ENCODE measurements at places on chromosomes 16 and 17.

GRCh38 chr16:61820398-61820797 lies 215.8 kb downstream of the CDH8 start:
- DNase-seq: no peak

GRCh38 chr17:69357701-69358100 lies 30.8 kb upstream of the ABCA5 start:
- DNase-seq: no peak

- DNase-seq: no peak
Observed at GRCh38 chr17:51912939-51913338, 245.6 kb downstream of the CA10 start.

- DNase-seq: peak; percentile 45
Observed at GRCh38 chr16:68396481-68396880, 51.8 kb downstream of the SMPD3 start.

GRCh38 chr17:35568561-35568960 lies 7.9 kb upstream of the SLFN14 start:
- DNase-seq: peak; percentile 56

- no peak for DNase-seq
Observed at GRCh38 chr17:4786516-4786915, 352 bp upstream of the VMO1 start.

DNA sequence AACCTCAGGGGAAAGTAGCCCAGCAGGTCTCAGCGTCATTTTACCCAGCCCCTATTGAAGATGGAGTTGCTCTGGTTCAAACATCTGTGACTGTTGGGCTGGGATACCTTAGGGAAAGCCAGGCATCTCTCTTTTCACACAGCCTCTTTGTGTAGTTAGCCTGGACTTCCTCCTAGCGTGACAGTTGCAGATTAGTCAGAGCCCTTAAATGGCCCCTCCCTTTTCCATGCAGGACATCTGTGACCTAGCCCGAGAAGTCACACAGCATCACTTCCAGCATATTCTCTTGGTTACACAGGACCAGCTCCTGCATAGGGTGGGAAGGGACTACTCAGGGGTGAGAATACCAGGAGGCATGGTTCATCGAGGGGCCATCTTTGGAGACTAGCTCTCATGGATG lies 375.0 kb upstream of the RBFOX1 start:
- DNase-seq: no peak

DNA sequence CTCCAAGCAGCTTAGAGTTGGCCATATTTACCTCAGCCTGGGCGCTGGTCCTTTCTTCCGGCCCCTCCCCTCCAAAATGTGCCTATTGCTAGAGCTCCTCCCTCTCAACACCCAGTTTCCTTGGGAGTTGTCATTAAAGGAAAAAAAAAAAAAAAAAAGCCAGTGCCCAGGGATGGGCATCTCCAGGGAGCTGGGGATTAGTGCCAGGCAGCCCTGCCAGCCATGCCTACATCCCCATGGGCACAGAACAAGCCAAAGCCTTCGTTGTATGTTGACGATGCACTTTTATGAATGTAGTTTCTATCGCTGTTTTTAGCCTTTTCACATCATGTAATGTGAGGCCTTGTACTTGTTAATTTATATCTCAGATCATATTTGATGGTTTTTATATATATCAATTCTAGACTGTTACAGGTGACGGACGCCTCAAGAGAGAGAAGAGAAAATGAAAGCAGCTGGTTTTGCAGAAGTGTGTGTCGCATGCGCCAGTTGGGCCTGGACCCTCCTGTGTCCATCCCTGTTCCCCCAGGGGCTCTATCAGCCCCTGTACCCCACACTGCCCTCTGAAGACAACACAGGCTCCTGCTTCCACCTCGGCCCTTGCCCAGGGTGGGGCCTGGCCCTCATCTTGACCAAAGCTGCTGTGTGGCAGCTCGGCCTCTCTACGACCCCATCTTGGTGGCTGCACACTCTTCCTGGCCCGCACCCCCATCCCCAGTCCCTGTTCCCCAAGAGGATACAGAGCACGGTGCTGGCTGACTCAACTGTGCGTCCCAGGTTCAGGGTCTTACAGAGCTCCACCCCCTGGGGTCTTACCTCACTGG lies 4.8 kb downstream of the LIMD2 start:
- DNase-seq: no peak

- peak; percentile 5 for DNase-seq
Observed at GRCh38 chr17:6070430-6070912, 292 bp downstream of the WSCD1 start.

GRCh38 chr16:29820271-29820701 lies at the start of gene MVP:
MVP (plus strand) TSS chr16:29820462; CDS start chr16:29830550, 10,088 bp downstream.
- DNase-seq: peak; percentile 64

DNA sequence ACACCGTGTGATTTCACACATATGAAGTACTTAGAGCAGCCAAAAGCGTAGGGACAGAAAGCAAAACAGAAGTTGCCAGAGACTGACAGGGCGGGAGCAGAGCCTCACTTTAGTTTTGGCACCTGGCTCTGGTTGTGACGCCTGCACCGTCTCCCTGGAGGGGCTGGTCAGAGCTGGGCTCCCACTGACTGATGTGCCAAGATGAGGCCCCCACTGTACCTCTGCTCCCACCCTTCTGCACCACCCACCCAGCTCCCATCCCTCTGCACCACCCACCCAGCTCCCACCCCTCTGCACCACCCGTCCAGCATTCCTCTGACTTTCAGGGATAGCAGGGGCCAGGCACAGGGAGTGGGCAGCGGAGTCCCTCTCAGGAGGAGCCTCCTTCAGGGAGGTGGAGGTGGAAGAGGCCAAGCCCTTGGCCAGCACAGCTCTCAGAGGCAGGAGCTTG lies 3.2 kb upstream of the PRSS21 start:
- no peak for DNase-seq

GRCh38 chr16:78988361-78988969 lies 612.1 kb downstream of the MAF start:
- DNase-seq: no peak

DNA sequence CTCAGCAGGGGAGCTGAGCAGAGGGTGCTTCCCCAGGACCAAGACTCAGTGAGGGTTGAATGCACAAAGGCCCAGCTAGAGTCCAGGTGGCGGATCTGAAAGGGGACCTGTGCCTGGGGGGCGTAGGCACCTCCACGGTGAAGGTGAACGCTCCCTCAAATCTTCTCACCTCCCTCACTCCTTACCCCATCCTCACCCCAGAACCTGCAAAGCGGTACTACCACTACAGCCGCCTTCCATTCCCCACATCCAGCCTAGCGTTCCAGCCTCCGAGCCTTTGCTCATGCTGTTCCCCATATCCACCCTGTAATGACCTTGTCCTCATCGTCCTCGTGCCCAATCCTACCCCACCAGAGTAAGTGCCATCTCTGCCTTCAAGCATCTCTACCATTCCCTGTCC lies 30.6 kb downstream of the TRPV3 start:
- no peak for DNase-seq

DNA sequence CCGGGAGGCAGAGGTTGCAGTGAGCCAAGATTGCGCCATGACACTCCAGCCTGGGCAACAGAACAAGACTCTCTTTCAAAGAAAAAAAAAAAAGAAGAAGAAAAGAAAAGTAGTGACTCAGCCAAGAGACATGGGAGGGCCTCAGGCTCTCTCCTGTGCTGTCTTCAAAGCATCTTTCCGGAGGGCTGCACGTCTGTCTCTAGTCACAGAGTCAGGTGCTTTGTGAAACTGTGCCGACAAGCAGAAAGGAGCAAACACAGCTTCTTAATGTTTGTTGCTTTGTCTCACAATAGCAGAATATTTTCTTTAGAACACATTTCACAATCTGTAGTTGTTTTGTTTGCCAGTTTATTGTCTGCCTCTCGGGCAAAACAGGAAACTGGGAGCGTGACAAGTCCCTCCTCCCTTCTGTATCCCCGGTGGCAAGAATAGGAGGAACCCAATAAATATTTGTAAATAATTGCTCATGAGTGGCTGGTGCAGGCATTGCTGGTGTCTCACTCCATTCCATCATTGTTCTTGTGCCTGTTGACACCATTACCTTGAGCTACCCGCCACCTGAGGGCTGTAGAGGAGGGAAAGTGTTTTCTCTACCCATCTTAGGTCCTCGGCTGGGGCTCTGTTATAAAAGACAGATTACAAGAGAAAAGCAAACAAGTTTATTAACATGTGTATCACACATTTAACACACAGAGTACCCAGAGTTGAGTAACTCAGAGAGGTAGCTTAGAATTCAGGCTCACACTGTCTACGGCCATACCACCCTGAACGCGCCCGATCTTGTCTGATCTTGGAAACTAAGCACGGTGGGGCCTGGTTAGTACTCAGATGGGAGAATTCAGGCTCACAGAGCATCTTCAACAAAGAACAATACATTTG lies 5.5 kb downstream of the GAST start:
- DNase-seq: no peak

DNA sequence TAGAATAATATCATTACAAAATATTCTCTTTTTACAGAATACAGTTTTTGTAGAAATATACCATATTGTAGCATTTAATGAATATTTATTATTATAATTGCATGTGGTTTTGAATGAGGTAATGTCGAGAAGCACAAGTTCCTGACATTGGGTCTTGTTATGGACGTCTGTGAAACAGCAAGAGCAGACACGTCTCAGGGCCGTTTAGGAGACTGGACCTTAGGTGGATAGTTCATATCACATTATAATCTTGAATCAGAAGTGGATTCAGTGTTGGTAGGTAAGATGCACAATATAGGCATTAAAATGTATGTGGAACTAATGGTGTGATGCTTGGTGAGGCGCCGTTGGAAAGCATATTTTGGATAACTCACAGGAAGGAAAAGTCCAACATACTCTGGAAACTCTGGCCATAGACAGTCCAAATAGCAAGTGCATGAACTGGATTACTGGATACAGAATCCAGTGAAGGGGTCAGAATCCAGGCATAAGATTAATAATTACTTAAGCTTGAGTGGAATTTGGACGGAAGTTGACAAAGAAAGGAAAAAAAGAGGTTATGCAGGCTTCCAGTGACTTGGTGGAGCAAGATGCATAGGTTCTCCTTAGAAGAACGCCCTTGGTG lies 17.2 kb downstream of the ABCA8 start:
- DNase-seq: no peak

DNA sequence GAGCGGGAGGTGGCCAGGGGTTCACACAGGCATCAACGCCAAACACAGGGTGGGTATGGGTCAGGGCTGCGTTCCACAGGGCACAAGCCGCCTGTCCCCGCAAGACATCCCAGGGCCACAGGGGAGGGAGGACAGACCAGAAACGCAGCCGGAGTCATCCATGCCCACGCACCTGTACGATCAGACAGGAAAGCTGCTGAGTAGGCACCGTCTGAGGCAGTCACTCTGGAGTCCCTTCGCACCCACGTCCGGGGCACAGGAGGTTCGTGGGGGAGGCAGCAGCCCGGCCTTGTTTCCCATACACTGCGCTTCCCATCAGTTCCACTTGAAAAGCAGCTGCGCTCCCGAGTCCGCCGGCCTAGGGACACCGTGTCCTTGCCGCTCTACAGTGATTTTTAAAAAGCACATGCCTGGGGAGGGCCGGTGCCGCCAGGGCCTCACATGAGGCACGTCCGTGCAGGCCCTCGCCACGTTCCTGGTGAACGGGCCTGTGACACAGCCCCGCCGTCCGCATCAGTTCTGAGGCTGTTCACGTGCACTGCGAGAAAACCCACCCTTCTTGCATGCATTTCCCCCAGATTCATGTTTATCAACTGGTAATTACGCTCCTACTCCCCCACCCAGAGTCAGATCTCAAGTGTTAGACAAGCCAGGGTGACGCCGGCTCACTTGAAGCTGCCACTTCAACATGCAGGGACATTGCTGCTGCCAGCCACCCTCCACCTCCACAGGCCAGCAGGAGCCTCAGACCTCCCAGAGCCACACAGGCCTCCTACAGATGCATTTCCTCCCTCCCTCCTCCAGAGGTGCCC lies 34.8 kb downstream of the WDR45B start:
- DNase-seq: no peak

DNA sequence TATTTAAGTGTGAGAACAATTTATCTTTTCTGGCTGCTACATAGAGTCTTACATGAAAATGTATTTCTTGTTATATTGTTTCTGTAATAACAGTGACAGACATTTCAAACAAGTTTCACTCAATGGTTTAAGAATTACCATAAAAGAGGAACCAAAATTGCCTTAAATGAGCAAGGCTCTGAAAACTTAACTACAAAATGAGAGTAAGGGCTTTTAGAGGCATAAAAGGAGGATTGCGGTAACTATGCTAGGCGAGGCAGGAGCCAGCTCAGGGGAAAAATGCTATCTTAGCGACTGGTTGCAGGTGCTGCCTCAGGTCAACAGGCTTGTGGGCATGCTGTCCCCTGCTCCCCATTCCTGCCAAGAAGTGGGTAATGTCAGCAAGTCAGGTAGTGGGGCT lies 81.7 kb upstream of the MSI2 start:
- DNase-seq: no peak

DNA sequence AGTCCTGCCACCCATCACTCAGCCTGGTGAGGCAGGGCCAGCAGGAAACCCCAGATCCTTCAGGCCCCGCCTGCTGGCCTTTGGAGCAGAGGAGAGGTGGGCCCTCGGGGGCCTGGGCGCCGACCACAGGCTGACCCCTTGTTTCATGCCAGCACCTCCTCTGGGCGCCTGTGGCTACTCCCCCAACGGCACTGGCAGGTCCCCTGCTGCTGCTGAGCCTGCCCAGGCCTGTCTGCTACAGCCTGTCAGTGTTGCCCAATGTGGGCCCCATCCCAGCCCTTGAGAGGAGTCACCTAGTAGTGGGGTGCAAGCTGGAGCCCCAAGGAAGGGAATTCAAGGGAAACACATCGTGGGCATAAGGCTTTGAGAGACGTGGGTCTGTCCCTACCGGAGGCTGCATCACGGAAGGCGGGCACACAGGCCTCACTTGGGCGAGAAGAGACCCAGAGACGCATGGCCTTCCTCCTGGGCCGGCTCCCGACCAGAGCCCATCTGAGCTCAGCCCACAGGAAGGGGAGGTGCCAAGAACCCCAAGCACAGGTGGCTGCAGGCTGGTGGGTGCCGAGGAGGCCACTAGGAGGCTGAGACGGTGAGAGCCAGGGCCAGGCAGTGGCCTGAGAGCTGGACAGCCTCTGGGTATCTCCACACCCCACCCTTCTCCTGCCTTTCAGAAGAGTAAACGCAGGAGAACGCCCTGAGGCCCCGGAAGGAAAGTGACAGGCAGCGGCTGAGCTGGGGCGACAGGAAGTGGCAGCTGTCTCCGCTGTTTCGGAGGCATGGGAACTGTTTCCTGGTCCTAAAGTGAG lies 8.0 kb upstream of the FASN start:
- peak; percentile 79 for DNase-seq

DNA sequence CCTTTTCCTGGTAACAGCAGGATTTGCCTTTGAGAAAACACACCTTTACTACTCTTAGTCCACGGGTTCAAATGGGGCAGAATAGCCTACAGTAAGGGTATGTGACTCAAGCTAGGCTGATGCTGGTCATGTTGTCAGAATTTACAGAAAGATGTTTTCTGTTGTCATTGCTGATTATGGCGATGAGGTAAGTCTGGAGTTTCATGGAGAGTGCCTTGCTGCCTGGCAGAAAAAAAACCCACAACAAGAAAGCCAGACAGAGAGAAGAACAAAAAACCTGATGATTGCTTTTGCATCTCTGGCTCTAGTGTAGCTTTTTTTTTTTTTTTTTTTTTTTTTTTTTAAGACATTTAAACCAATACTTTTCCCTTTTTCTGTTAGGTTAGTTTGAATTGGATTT lies 47.9 kb downstream of the SLC6A4 start:
- DNase-seq: no peak

All from activated CD4-positive, alpha-beta T cell treated with anti-CD3 and anti-CD28 coated beads, Interleukin-2, amount 50 U/mL, for 48 hours (primary cell).